ENCODE measurements at places on chromosomes 7 and 10. TPM values are rescaled to one million over a fixed set of nuclear protein-coding genes. Genes with fewer than 3 reads are reported as not detected.

The PALS2 gene
- 25.4 TPM for total RNA-seq

The URGCP gene
- total RNA-seq = 26.0 TPM

The SEMA3A gene
- total RNA-seq = 4.3 TPM

The SAMD9 gene
- 8.0 TPM for total RNA-seq

The FKBP14 gene
- total RNA-seq = 8.0 TPM

The TRIM74 gene
- total RNA-seq = not detected

The LEP gene
- total RNA-seq = 12.3 TPM

The HYAL4 gene
- not detected for total RNA-seq

DNA sequence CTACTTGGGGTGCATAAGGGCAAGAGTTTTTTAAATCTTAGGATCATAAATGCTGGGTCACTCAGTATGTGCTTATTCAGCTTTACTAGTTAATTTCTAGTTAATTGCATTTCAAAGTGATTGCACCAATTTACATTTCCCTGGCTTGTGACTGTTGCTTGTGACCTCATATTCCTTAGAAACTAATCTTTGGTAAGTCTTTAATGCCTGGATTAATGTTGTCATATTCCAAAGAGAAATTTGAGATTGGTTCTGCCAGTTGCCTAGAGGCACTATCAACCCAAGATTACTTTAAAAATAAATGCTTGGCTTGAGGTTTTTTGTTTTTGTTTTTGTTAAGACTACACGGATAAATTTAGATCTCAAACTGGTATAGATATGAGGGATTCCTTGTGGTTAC, 103.1 kb downstream of the ANK3 start:
- DNase-seq = no peak

DNA sequence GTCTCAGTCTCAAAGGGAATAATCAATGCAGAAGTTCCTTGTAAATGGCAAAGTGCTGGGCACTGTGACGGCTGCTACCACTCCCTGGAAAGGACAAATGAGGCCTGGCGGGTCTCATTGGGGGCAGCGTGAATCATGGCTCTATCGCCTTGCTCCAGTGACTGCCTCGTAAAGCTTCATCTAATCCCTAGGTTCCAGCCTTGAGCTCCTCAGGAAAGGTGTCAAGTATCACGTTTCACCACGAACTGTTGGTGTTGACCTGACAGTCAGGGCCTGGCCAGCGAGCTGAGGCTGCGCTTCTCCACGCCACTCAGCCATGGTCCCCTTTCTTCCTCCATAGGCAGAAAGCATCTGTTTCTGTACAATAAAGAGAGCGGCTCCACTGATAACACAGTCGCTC, 126.7 kb upstream of the ZNF32 start:
- no peak for DNase-seq

- DNase-seq = no peak
Measured at GRCh38 chr7:34675749-34676374, 17.8 kb downstream of the NPSR1 start.

GRCh38 chr10:126001576-126001975, 105.2 kb downstream of the FANK1 start:
- no peak for DNase-seq

DNA sequence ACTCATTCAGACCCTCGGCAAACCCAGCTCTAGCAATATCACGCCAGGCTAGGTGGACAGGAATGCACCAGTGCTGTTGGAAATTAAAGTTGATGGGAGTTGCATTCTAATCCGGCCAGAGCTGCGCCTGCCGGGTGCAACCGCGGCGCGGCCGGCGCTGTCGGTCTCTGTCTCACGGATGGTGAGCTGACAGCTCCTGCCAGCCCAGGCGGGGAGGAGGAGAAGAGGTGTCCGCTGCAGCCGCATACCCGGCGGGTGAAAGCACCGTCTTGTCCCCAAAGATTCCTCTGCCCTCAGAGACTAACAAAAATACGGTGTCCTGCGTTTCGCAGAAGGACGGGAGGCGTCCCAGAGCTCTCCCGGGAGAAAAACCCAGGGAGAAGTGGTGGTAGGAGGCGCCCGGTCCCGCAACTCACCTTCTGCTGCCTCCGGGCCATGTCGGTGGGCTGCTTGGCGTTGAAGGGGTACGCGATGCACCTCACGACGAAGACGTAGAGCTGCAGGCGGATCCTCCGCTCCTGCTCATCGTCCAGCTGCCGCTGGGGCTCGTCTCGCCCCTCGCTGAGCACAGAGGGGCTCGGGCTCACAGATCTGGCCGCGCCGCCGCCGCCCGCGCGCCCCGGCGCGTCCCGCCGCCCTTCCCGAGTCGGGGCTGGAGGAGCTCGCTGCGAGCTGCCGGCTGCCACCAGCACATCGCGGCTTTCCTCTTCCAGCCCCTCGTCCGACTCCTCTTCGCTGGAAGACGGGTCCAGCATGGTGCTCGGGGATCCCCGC, 490 bp downstream of the CADPS2 start:
- DNase-seq = no peak

Measured in omental fat pad (tissue), 4 donors.